ENCODE measurements at places on chromosomes 12 and 14. TPM values are rescaled to one million over a fixed set of nuclear protein-coding genes. Genes with fewer than 3 reads are reported as not detected.

- no peaks in the 10 kb centered on the region for H3K36me3 ChIP-seq
- no peak for DNase-seq
- H3K4me1 ChIP-seq = no peaks in the 10 kb centered on the region
- no peak overlapping the region for H3K27ac ChIP-seq
Measured at GRCh38 chr12:12366701-12367481, 10.0 kb downstream of the BORCS5 start.

DNA sequence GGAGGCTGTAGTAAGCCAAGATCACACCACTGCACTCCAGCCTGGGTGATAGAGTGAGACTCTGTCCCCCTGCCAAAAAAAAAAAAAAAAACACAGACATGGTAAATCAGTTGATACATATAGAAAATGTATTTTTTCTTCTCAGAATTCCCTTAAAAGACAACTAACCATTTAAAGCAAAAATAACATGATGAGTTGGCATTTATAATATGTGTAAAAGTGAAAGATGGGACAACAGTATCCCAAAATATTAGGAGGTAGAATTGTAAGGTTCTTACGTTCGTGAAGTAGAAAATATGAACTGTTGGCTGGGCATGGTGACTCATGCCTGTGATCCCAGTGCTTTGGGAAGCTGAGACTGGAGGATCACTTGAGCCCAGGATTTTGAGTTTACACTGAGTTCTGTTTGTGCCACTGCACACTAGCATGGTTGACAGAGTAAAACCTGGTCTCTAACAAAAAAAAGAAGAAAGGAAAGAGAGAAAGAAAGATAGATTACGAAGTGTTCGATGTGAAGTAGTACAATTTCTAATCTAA is 296.7 kb downstream of the FBXL14 start:
- H3K27me3 ChIP-seq = no peaks in the 10 kb centered on the region
- H3K4me1 ChIP-seq = no peaks in the 10 kb centered on the region
- H3K27ac ChIP-seq = no peak overlapping the region
- H3K4me3 ChIP-seq = no peak overlapping the region
- no peaks in the 10 kb centered on the region for H3K36me3 ChIP-seq

- H3K27me3 ChIP-seq = no peaks in the 10 kb centered on the region
- DNase-seq = peak; percentile 99
- peaks cover 13% of the 10 kb centered on the region for H3K4me1 ChIP-seq
- peaks cover 17% of the 10 kb centered on the region for H3K36me3 ChIP-seq
- H3K27ac ChIP-seq = peak within 1 kb of the TSS; percentile 94
Measured at GRCh38 chr14:49585803-49586672, at the start of gene RPS29. Gene RPS29 (minus strand): TSS chr14:49586380. CDS start chr14:49586346, 34 bp downstream.

GRCh38 chr14:74476107-74476506 is 17.0 kb downstream of the NPC2 start:
- no peak for DNase-seq
- H3K27me3 ChIP-seq = no peaks in the 10 kb centered on the region
- peaks cover 26% of the 10 kb centered on the region for H3K36me3 ChIP-seq

- peak; percentile 63 for DNase-seq
- H3K4me3 ChIP-seq = peak overlapping the region; percentile 36
- no peaks in the 10 kb centered on the region for H3K27me3 ChIP-seq
- H3K27ac ChIP-seq = peak overlapping the region; percentile 15
Measured at GRCh38 chr12:121467638-121468498, 68.0 kb downstream of the RNF34 start.

DNA sequence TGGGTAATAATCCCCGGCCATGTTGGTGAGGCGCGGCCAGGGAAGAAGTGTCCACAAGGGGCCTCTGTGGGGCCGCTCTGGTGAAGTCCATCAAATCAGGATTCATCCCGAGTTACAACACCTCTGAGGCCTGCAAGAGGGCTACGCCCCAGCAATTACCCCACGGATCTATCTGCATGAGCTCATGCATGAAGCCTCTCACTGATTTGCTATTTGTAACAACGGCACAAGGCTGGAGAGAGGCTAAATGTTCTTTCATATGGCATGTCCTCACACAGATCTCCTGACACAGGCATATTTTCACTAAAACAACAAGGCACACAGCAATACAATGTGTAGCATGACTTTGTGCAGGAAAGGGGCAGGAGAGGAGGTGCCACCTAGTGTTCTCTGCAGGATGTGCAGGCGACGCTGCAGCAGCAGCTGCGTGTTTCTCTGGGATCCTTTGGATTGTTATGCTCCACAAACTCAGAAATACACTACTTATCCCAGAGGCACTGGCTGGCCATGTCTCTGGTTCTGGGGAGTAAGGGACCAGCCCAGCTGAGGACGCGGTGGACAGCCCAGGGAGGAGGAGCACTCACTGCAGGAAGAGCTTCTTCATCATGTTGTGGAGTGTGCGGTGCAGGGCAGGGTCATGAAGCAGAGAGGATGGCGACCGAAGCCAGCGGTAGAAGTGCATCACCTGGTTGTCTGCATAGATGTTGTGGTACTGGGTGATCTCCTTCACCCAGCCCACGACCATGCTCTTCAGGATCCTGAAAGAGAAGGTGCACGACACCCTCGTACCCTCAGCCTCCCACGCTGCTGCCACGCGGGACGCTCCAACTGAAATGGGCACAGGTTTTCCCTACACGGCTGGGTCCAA is 20.2 kb downstream of the P2RX2 start:
- no peaks in the 10 kb centered on the region for H3K4me1 ChIP-seq
- peaks cover 11% of the 10 kb centered on the region for H3K36me3 ChIP-seq
- H3K27ac ChIP-seq = no peak overlapping the region
- H3K4me3 ChIP-seq = no peak overlapping the region

DNA sequence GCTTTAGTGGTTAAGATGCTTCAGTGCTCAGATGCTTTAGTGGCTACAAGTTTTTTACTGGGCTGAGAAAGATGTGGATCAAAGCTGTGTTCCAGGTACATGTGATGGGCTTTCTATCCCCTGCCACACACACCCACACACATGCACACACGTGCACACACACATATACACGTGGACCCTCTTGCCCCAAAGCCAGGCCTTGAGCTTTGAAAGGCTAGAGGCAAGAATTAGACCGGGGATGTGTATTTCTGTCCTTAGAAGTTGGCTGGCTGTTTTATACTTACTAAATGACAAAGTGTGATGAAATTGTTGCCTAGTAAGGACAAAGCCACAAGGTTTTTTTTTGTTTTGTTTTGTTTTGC is 376.5 kb downstream of the C12orf75 start:
- H3K4me3 ChIP-seq = no peak overlapping the region
- H3K36me3 ChIP-seq = no peaks in the 10 kb centered on the region
- DNase-seq = no peak
- peaks cover 23% of the 10 kb centered on the region for H3K4me1 ChIP-seq

GRCh38 chr14:20116748-20117147 is 6.2 kb downstream of the OR4K17 start:
- no peaks in the 10 kb centered on the region for H3K4me1 ChIP-seq
- H3K36me3 ChIP-seq = no peaks in the 10 kb centered on the region
- DNase-seq = no peak
- no peaks in the 10 kb centered on the region for H3K27me3 ChIP-seq
- H3K4me3 ChIP-seq = no peak overlapping the region

GRCh38 chr12:54221402-54221984 is 32.7 kb upstream of the SMUG1 start:
- H3K4me1 ChIP-seq = peaks cover 17% of the 10 kb centered on the region
- H3K27ac ChIP-seq = no peak overlapping the region
- no peaks in the 10 kb centered on the region for H3K36me3 ChIP-seq
- peaks cover 9% of the 10 kb centered on the region for H3K27me3 ChIP-seq

- DNase-seq = peak; percentile 86
- H3K4me1 ChIP-seq = peaks cover 17% of the 10 kb centered on the region
Measured at GRCh38 chr12:116783525-116784237, 45.6 kb downstream of the RNFT2 start.

DNA sequence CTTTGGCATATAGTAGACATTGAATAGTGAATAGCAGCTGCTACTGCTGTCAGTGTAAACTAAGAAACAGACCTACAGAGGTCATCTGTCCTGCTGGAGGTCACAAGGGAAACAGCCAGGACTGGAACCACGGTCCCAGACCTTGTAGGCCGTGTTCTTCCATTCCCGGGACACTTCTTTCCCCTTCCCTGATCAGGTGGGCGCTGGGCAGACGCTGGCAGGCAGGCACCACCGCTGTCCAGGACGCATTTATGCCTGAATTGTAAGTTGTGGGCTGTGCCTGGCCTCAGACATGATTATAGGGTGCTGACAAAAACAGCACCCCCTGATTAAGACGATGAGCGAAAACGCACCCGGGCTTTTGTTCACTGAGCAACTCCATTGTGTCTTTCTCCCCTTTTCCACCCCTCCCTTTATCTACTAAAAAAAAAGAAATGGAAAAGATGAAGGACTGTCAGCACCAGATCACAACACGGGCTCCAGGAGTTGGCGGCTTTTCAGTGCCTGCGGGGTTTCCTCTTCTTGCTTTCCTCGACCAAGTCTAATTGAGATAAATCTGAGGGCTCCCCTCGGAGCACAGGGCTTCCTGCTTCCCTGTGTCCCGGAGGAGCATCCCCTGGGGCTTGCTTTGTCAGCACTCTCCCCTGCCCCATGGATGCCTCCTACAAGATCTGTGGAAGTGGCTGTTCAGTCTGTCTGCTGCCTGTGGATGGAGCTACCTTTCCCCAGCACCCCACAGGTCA is 80.6 kb downstream of the TSPAN9 start:
- H3K27ac ChIP-seq = no peak overlapping the region
- H3K27me3 ChIP-seq = no peaks in the 10 kb centered on the region
- DNase-seq = no peak
- no peaks in the 10 kb centered on the region for H3K36me3 ChIP-seq

- H3K4me1 ChIP-seq = peaks cover 7% of the 10 kb centered on the region
- H3K27ac ChIP-seq = no peak overlapping the region
- H3K4me3 ChIP-seq = no peak overlapping the region
- no peaks in the 10 kb centered on the region for H3K27me3 ChIP-seq
Measured at GRCh38 chr14:103619057-103619456, 10.0 kb upstream of the KLC1 start.

DNA sequence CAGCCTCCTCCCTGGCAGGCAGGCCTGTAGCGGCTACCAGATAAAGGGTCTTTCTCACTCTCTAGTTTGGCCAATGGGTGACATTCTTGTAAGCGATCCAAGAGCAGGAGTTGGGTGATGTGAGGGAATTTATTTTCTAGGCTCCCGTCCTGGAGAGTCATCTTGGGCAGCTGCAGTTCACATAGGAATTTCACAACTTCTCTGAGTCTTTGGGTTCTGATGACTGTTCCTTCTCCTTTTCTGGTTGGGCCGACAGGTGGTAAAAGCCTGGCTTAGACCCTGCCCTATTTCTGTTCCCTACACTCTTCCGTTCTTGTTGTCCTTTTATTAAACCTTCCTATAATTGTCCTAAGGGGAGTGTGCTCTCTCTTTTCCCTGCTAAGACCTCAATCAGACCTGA is 42.6 kb upstream of the POC1B start:
- no peaks in the 10 kb centered on the region for H3K36me3 ChIP-seq
- no peaks in the 10 kb centered on the region for H3K27me3 ChIP-seq
- no peaks in the 10 kb centered on the region for H3K4me1 ChIP-seq

DNA sequence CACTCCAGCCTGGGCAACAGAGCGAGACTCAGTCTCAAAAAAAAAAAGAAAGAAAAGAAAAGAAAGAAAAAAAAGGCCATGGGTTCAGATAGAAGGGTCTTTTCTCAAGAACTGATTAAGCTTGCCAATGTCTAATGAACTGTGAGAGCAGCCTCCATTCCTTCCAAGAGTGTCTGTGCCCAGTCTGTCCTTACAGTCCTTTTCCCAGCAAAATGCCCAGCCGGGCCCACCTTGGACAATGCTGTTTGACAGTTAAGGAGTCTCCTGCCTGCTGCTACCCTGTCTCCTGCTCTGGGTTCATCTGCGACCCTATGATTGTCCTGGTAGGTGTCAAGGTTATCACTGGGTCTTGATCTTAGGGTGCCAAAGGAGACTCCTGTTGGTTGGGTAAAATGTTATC is 21.4 kb downstream of the SYNE3 start:
- no peak overlapping the region for H3K27ac ChIP-seq
- H3K27me3 ChIP-seq = no peaks in the 10 kb centered on the region
- no peak overlapping the region for H3K4me3 ChIP-seq
- no peaks in the 10 kb centered on the region for H3K36me3 ChIP-seq
- peaks cover 45% of the 10 kb centered on the region for H3K4me1 ChIP-seq
- no peak for DNase-seq

- H3K27me3 ChIP-seq = no peaks in the 10 kb centered on the region
- H3K36me3 ChIP-seq = no peaks in the 10 kb centered on the region
- DNase-seq = no peak
- H3K27ac ChIP-seq = no peak overlapping the region
- no peak overlapping the region for H3K4me3 ChIP-seq
- no peaks in the 10 kb centered on the region for H3K4me1 ChIP-seq
Measured at GRCh38 chr12:96099986-96100385, 64.6 kb upstream of the LTA4H start.

- DNase-seq = no peak
- no peak overlapping the region for H3K4me3 ChIP-seq
- H3K4me1 ChIP-seq = no peaks in the 10 kb centered on the region
- H3K36me3 ChIP-seq = no peaks in the 10 kb centered on the region
Measured at GRCh38 chr12:106625976-106626375, 43.2 kb downstream of the RFX4 start.

DNA sequence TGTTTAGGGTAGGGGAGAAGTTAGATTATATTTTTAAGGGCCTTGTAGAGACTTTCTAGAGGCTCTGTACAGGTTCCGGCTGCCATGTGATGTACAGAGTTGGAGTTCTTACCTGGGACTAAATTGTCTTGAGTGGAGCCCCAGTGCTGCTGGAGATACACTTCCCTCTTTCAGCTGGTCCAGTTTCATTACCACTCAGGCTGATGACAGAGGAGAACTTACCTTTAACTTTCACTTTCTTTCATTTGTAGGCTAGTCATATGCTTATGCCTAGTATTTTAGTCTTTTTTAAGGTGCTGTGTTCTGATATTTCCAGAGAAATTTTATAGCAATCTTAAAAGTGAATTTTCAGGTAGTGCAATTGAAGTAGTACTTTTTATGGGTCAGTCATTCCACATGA is 117.3 kb downstream of the ERC1 start:
- H3K36me3 ChIP-seq = peaks cover 3% of the 10 kb centered on the region
- H3K4me3 ChIP-seq = no peak overlapping the region
- no peak for DNase-seq
- no peak overlapping the region for H3K27ac ChIP-seq
- no peaks in the 10 kb centered on the region for H3K27me3 ChIP-seq
- peaks cover 7% of the 10 kb centered on the region for H3K4me1 ChIP-seq

CCDC175 gene
- not detected for total RNA-seq

CISTR gene
- total RNA-seq = not detected

ISCU gene
- 512 TPM for total RNA-seq

RNU4-1 gene
- under 0.01 TPM for total RNA-seq

FOXG1 gene
- total RNA-seq = 0.13 TPM

Measured in thyroid gland (tissue), 4 donors.